ENCODE measurements at places on chromosomes 3 and 15. TPM values are rescaled to one million over a fixed set of nuclear protein-coding genes. Genes with fewer than 3 reads are reported as not detected.

GRCh38 chr3:54355800-54356199, 233.4 kb downstream of the CACNA2D3 start:
- H3K27ac ChIP-seq, result no peak overlapping the region
- H3K4me3 ChIP-seq, result no peak overlapping the region
- no peak for DNase-seq

The FBXL22 gene
- not detected for total RNA-seq

The DPH3 gene
- total RNA-seq, result 16.7 TPM

- H3K4me3 ChIP-seq, result no peak overlapping the region
- H3K27me3 ChIP-seq, result no peaks in the 10 kb centered on the region
- peak; percentile 65 for DNase-seq
These were observed 1.4 kb downstream of the CCR5AS start for GRCh38 chr3:46405301-46406019.

DNA sequence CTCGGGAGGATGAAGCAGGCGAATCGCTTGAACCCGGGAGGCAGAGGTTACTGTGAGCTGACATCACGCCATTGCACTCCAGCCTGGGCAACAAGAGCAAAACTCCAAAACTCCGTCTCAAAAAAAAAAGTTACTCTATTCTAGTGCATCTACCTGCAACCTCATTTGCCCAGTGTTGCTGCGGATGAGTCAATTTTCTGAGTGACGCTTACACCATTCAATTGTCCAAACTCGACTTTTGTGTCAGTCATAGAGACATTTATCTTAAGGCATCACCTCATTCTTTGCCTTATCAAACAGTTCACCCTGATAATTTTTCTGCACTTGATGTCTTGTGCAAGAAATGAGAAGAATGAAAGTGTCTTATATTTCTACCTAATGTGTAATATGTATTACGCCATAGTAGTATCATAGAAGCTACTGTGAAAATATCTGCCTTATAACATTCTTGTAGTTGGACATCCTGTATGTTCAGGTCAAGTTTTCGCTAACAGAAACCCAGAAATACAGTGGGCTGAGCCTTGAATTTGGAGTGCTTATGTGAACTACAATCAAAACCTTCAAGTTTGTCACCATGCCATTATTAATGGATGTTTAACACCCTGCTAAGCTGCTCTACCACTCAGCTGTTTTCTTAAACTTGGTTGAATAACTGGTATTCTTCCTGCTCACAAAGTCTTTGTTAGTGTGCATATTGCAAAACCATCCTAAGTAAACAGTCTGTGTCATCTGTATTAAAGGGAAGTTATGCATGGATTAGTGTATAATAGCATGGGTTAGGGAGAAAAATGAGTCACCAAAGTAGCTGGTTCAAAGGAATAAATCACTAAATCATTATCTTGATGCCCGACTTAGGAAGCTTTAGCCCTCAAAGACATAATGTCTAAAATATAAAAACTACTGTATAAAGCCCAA, 531.0 kb upstream of the NR2F2 start:
- H3K36me3 ChIP-seq, result no peaks in the 10 kb centered on the region
- H3K27me3 ChIP-seq, result no peaks in the 10 kb centered on the region
- no peak overlapping the region for H3K27ac ChIP-seq

DNA sequence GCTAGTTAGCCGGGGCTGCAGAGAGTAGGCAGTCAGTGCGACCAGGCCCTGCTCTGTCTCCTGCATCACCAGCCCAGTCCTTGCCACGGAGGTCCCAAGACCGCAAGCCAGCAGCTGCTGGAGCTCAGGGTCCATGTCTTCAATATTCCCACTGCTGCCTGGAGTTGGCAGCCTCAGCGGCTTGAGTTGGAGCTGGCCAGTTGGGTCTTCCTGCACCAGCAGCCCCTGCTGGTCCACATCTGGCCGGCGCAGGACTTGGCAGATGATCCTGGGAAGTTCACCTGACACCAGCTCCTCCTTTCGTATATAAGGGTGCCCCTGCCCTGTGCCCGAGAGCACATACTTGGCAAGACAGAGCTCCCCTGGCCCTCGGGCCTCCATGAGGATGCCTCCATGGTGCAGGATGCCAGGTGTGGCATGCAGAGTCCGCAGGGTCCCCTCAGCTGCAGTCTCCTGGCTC, 5.7 kb downstream of the XIRP1 start:
- no peak overlapping the region for H3K27ac ChIP-seq
- no peak for DNase-seq
- no peaks in the 10 kb centered on the region for H3K27me3 ChIP-seq
- H3K4me1 ChIP-seq, result peaks cover 47% of the 10 kb centered on the region
